Stimulated activated naive CD4-positive, alpha-beta T cell treated with Interleukin-2 at 50 U/mL for 16 hours (primary cell): ENCODE measurements at places on chromosomes 1 and 21.
A peak's percentile ranks its signal among the peaks of the same experiment; 100 is the strongest.

DNA sequence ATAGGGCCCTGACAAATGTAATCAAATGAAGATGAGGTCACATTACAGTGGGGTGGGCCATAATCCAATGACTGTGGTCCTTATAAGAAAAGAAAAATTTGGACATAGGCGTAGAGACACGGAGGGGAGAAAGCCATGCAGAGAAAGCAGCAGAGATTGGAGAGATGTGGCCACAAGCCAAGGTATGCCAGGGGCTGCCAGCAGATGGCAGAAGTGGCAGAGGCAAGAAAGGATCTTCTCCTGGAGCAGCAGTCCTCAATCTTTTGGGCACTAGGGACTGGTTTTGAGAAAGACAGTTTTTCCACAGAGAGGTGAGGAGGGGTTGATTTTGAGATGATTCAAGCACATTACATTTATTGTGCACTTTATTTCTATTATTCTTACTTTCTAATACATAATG lies 355.1 kb downstream of the NPHP4 start:
- no peak for DNase-seq

- DNase-seq, result peak; percentile 27
Measured at GRCh38 chr1:226064816-226065248, 2.3 kb downstream of the H3-3A start.

GRCh38 chr1:112296908-112297307 lies 99.1 kb upstream of the CTTNBP2NL start:
- DNase-seq, result no peak

- DNase-seq, result no peak
Measured at GRCh38 chr1:68481041-68481440, 15.8 kb downstream of the DEPDC1 start.

- DNase-seq, result no peak
Measured at GRCh38 chr1:76239470-76239918, 164.9 kb downstream of the ST6GALNAC3 start.

DNA sequence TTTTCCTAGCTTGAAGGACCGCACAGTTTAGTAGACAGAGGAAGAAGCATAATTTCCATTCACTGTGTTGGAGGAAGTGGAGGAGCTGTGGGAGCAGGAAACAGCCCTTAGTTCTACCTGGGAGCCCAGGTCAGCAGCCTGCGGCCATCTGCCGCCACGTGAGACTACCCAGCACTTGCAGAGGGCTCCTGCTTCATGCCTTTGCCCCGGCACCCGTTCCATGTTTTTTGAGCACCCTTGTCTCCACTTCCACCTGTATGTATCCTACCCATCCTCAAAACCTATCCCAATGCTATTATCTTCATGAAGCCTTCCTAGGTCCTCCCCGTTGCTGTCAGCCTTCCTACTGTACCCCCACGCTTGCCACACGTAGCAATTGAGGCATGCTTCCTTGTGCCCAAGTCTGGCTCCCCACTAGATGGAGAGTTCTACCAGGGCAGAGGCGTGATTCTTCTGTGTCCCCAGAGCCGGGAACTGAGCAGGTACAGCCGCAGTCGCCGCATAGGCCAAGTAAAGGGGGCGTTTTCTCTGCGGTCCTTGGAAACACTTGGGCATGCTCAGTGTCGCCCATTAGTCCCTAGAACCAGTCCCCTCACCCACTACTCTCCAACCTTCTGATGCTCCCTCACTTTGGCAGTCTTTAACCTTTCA lies 1.9 kb downstream of the SLC6A9 start:
- no peak for DNase-seq

GRCh38 chr1:222974496-222974895 lies 159.7 kb downstream of the DISP1 start:
- no peak for DNase-seq

DNA sequence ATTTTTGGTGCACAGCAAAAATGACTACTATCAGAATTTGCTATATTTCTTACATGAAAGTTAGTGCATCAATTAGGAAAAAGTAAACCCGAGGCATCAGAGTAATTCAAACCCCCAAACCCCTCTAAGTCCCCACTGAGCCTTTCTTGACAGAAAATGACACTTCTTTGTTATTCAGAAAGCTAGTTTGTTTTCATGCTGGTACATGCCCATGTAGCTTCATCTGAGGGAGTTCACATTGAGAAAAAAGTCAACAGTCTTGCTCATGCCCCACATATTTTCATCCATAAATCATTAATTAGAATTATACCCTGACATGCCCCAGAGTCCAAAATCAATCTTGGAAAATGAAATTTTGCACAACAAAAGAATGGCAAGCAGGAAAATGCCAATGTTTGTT lies 39.9 kb upstream of the PDC start:
- no peak for DNase-seq

DNA sequence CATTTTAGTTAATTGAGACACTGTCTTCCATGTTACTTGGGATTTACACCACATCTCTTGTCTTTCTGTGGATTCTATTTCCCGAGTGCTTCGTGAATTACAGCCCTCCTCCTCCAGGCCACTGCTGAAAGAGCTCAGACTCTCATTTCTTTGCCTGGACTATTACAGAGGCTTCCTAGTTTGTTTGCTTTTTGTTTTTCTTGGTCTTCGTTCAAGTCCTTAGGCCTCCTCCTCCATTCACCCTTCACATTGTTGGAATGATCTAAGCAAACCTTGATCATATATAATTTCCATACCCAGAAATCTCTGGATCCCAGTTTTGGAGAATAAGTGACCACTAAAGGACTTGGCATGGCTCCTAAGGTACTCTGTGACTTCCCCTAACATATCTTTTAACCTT lies 94.1 kb downstream of the CNIH3 start:
- DNase-seq, result no peak

DNA sequence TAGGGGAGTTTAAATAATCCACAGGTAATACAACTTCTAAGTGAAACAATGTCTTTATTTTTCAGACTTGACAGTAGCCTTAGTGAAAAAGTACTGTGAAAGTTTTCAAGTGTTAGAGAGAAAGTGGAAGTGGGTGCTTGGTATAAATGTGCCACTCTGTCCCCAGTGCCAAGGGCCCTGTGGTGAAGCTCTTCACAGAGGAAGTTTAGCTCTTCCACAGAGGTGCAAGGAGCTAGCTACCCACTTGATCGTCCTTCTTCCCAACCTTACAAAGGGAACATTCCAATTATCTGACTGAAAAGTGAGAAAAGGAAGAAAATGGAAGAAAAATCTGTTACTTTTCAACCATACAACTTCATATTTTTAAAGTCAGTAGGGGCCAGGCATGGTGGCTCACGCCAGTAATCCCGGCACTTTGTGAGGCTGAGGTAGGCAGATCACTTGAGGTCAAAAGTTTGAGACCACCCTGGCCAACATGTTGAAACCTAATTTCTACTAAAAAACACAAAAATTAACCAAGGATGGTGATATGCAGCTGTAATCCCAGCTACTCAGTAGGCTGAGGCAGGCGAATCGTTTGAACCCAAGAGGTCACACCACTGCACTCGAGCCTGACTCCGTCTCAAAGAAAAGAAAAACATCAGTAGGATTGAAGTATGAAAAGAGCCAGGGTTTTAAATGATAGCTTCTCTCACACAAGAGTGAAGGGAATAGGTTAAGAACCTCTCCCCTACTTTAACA lies 41.0 kb upstream of the PTPRC start:
- no peak for DNase-seq

DNA sequence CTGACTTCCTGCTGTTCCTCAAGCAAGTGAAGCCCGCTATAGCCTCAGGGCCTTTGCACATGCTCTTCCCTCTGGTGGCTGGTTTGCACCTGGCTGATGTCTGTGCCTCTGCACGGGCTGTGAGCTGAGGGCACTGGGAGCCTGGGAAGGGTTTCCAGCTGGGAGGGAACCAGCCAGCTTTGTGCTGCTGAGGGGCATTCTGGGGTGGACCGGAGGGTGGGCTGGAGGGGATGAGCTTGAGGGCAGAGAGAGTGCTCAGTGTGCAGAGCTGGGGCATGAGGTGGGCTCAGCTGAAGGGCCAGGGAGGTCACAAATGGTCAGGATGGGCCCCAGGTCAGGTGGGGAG lies 305.7 kb downstream of the MATN1 start:
- DNase-seq, result no peak

- no peak for DNase-seq
Measured at GRCh38 chr1:210506689-210507088, 178.0 kb downstream of the HHAT start.

DNA sequence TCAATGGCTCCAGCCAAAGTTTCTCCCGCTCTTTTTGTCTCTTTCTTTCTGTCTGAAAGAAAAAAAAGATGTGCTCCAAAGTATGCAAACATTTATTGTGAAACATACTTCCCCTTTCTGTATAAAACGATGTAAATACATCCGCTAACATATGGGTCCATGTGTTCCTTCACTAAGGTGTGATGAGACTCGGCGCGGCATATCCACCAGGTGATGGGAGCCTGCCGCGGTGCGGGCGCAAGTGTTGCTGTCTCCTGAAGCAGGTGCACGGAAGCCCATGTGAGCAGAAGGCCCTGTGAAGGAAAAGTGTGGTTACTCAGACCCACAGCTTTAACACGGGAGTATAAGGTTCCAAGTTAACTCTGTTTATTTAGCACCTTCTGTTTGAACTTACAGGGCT lies 466.6 kb upstream of the C1orf87 start:
- no peak for DNase-seq

DNA sequence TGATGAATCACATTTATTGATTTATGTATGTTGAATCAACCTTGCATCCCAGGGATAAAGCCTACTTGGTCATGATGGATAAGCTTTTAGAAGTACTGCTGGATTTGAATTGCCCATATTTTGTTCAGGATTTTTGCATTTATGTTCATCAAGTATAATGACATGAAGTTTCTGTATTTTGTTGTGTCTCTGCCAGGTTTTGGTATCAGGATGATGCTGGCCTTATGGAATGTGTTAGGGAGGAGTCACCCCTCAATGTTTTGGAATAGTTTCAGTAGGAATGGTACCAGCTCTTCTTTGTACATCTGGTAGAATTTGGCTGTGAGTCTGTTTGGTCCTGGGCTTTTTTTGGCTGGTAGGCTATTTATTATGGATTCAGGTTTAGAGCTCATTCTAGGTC lies 1643.1 kb upstream of the B3GALT2 start:
- no peak for DNase-seq

- DNase-seq, result no peak
Measured at GRCh38 chr1:166889776-166890175, 13.7 kb upstream of the TADA1 start.

DNA sequence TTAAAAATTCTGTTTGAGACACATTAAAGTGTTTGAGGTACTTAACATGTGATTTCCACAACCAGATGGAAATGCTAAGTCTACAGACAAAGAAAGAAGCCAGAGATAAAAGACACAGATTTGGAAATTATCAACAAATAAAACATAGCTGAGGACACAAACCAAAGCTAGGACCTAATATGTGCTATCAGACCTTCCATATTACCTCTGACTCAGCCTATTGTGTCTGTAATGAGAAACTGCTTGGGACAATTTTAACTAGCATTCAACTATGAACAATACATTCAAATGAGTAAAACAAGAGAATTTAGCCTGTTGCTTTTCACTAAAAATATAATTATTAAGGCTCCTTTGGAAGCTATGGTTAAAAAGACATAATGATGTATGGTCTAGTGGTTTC lies 54.6 kb downstream of the WNT2B start:
- DNase-seq, result no peak

GRCh38 chr1:232430467-232430866 lies 199.5 kb downstream of the SIPA1L2 start:
- no peak for DNase-seq

- DNase-seq, result no peak
Measured at GRCh38 chr1:176801514-176802020, 338.6 kb downstream of the PAPPA2 start.

DNA sequence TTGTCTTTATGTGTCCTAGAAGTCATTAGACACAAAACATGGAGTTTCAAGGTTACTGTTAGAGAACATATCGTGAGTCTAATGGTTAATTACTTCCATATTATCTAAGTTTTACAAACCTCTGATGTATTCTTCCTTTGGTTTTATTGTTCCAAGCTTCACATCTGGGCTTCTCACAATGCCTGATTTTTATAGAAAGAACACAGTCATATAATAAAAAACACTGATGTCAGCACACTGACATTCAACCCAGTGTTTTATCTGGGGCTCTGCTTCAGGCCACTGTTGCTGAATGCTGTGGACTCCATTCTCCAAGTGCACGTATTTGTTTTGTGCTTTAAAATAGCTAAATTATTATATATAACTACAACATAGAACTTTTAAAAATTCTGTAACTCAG lies 232.9 kb downstream of the SMYD3 start:
- DNase-seq, result no peak

- no peak for DNase-seq
Measured at GRCh38 chr1:66160719-66161118, 368.0 kb downstream of the PDE4B start.

- DNase-seq, result no peak
Measured at GRCh38 chr1:173149887-173150286, 57.2 kb downstream of the TNFSF4 start.

DNA sequence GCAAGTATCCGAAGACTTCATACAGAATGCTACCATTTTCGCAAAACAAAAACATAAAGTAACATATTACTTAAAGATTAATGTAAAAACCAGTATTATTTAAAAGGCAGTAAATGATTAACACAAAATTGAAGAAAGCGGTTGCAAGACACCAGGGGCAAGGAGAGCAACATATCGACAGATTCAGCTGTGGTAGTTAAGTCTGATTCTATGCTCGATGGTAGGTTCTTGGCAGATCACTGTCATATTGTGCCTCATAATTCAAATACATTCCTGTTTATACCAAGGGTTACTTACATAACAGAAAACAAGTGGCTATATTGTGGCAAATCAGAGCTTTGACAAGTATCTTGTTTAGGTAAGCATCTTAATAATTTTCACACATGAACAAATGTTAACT lies 37.7 kb downstream of the NRIP1 start:
- no peak for DNase-seq

DNA sequence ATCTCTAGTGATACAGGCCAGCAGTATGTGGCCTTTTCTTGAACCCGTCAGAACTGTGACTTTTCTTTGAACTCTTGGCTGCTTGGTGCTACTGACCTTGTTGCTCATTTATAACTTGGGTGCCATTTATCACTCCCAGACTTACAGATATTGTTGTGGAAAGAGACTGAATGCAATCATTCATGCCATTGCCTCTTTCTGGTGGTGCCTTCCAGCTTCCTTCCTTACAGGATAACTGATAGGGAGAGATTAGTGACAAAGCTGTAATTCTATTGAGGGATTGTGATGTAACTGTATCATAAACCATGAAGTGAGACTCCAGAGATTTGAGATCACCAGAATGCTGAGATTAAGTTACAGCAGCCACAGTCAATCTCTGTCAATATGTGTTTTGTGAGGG lies 256.5 kb downstream of the USP25 start:
- no peak for DNase-seq

DNA sequence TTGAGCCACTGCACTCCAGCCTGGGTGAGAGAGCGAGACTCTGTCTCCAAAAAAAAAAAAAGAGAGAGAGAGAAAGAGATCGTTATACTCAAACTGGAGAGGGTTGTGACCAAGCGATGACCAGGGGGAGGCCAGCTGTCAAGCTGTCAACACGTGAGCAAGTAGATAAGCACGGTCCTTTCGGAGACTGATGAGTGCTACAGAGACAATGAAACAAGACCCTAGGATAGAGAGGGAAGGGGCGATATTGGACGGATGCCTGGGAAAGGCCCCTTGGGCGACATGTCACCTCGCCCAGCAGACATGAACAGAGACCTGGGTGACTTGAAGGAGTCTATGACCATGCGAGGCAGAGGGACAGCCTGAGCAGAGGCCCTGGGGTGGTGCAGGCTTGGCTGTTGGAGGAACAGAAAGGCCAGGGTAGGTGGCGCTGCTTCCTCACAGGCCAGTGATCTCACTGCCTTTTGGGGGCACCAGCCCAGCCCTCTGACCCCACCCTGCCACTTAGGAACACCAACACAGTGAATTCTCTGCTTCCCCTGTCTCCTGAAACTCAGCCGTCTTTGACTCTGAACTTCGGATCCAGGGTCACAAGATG lies 100.8 kb upstream of the IFFO2 start:
- DNase-seq, result no peak
